ENCODE measurements at places on chromosomes 2 and 18.

DNA sequence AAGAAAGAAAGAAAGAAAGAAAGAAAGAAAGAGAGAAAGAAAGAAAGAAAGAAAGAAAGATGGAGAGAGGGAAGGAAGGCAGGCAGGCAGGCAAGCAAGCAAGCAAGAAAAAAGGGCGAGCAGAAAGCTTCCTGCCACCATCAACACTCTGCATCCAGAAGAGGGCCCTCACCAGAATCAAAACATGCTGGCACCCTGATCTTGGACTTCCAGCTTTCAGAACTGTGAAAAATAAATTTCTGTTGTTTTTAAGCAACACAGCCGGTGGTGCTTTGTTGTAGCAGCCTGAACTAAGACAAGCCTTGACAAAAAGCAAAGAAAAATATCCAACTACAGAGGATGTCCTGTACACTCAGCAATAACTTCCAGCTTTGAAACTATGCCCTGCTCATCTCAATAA is 401.7 kb downstream of the LRATD1 start:
- DNase-seq: no peak

DNA sequence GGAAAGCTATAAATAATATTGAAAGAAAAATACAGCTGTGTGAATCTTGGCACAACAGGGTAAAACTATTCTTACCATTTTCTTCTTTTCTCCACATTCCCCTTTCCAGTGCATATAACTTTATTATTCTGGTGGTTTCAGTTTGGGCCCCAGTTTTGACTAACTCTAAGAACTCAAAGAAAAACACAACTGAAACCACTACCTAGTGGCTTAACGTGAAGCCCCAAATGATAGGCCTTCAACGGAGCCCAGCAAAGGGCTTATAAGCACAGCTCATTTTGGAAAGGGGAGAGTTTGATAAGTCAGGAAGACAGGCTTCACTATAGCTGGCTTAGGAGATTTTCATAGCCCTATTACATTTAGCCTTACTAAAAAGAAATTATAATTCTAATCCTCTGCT is 62.4 kb downstream of the PPP1R1C start:
- no peak for DNase-seq

DNA sequence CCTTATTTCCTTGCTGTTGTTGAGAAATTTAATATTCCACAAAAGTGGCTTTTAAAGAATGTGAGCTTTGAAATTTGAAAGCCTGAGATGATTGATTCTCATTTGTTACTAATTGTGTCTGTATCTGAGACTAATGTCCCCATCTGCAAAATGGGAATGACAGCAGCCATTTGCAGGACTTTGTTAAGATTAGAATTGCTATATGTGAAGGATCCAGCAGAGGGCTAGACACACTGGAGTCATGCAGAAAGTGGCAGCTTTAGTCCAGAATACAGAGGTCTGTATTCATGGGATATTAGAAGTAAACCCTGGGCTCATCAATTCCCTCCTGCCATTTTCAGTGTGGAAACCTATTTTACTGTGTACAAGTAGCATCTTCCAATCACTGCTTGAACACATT is 296.5 kb upstream of the GYPC start:
- DNase-seq: peak; percentile 24

GRCh38 chr2:58283931-58284330 is 42.8 kb upstream of the FANCL start:
- no peak for DNase-seq

- DNase-seq: no peak
Measured at GRCh38 chr2:70964596-70965386, 13.6 kb upstream of the ANKRD53 start.

DNA sequence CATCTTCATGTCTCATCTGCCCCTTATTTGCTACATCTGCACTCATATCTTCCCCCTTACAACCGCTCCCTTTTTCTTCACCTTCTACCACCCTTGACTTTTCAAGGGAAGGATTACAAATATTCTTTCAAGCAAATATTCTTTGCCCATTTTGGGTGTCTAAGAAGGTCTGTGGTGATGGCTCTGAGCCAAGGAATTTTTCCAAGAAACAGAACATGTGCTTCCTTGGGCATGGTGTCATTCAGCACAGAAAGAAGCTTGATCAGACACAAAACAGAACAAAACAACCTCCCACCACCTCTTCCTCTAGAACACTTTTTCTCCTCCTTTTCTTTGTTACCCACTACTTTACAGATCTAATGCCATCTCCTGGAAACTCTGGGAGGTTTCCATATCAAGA is 313.7 kb downstream of the SATB2 start:
- DNase-seq: no peak

DNA sequence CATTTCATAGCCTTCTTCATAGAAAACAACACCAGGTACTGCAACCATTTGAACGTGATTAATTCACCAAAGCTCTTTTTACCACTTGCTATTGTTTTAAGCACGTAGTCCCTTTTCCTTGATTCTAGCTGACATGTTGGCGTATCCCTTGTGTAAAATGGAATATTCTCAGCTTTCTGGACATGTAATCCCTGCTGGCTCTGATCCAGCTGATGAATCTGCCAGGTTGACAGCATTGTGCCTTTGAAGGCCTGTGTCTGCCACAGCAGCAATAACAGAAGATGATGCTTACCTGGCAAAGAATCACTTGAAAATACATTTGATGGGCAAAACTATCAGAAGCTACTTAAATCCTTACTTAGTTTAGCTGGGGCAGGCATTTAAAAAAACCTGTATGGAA is 81.0 kb upstream of the CCDC150 start:
- no peak for DNase-seq

GRCh38 chr2:157698430-157698829 is 69.8 kb upstream of the ACVR1C start:
- no peak for DNase-seq

DNA sequence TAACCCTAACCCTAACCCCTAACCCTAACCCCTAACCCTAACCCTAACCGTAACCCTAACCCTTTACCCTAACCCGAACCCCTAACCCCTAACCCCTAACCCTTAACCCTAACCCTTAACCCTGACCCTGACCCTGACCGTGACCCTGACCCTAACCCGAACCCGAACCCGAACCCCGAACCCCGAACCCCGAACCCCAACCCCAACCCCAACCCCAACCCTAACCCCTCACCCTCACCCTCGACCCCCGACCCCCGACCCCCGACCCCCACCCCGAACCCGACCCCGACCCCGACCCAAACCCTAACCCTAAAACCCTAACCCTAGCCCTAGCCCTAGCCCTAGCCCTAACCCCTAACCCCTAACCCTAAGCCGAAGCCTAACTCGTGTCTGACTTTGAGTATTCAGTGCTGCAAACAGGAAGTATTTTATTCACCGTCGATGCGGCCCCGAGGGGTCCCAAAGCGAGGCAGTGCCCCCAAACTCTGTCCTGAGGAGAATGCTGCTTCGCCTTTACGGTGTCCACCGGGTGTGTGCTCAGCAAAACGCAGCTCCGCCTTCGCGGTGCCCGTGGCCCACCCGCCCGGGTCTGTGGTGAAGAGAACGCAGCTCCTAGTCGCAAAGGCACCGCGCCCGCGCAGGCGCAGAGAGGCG is 36.0 kb downstream of the FAM110C start:
- DNase-seq: no peak

DNA sequence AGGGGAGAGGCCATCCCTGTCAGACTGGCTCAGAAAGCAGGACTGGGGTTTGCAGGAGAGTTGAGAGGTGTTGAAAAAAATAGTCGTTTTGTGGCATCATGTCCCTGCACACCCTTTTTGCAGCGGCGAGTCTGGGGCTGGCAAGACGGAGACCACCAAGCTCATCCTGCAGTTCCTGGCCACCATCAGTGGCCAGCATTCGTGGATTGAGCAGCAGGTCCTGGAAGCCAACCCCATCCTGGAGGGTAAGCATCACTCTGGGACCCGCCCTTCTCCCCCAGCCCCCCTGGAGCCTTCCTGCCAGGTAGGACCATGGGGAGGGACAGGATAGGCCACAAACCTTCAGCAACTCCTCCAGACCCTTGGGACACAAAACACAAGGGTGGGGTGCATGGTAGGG is 34.2 kb downstream of the MYO7B start:
- no peak for DNase-seq

DNA sequence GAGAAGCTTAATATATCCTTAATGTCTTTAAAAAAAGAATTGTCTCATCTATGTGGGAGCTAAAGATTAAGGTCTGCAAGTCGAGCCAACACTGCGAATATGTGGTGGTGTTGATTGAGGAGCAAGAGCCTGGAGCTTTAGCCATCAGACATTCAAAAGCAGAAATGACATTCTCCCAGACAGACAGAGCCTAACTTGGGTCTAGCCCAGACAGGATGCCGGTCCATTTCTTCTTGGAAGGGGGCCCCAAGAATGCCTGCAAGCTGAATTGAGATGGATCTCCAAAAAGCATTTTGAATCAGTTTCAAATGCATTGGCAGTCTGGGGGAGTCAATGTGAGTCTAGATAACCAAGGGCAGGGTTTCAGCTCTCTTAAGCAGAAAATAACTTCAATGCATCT is 30.1 kb upstream of the EML4 start:
- no peak for DNase-seq
